Stimulated activated naive CD8-positive, alpha-beta T cell treated with anti-CD3 and anti-CD28 coated beads, Interleukin-15, Interleukin-2, amounts not matched to agents 100 U/mL and 50 U/mL, for 24 hours (primary cell): ENCODE measurements at places on chromosomes 7 and 10.

DNA sequence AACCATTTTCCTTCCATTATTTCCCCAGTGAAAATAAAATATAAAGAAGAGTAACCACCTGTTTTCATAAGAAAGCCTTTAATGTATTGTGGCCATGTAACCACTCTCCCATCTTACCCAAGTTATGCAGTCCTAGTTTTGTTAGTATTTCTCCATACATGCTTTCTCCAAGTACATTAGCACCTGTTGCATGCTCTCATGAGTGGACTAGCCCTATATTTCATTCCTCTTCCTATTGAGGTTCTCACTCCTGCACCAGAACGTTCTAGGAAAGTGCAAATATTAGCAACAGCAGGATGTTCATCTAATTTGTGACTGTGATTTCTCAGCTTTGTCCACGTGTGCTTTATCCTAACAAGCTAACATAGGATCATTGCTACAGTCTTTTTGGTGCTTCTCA, 155.1 kb upstream of the NPVF start:
- no peak for DNase-seq

GRCh38 chr7:116932566-116932965, 20.7 kb upstream of the ST7 start:
- DNase-seq = no peak

GRCh38 chr10:76358743-76359395, 927.4 kb downstream of the LRMDA start:
- DNase-seq = no peak

GRCh38 chr7:138602451-138602850, 98.7 kb downstream of the SVOPL start:
- no peak for DNase-seq

GRCh38 chr10:2980116-2980515, 87.2 kb upstream of the PFKP start:
- no peak for DNase-seq

- DNase-seq = no peak
Measured at GRCh38 chr7:75578081-75578480, 86.0 kb downstream of the SPDYE5 start.

DNA sequence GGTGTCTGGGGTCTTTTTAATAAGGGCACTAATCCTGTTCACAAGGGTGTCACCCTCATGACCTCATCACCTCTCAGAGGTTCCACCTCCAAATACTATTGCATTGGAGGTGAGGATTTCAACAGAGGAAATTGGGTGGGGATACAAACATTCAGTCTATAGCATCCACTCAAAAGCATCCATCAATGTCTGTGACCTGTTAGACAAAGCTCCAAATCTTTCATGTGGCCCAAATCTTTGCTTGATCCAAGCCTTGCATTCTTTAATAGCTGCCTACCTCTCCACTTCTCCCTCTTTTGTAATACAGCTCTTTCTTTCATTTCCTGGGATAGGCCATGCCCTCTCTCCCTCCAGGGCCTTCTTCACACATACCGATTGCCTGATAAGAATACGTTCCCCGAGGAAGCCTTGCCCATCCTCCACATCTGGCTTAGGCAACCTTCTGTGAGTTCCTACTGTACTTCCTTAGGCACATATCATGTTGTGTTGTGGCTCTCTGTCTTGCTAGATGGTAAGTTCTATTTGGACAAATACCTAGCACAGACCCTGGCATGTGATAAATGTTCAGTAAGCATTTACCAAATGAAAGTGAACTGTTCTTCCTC, 66.1 kb downstream of the CREM start:
- no peak for DNase-seq

DNA sequence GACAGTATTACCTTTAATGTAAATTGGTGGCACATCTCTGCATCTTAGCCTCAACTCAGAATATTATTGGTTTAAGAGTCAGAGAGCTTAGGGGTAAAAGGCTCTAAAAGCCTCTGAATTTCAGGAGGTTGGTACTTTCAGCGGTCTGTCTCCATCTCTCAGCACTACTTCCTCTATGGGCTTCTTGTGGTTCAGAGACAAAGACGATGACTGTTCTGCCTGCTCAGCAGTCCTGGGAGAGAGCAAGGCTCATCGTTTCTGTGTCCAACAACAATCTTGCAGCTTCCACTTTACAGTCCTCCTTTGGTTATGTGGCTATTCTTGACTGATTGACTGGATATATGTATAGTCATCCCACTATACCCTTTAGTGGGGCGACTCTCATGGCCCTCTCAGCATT, 394.7 kb downstream of the AUTS2 start:
- DNase-seq = no peak

DNA sequence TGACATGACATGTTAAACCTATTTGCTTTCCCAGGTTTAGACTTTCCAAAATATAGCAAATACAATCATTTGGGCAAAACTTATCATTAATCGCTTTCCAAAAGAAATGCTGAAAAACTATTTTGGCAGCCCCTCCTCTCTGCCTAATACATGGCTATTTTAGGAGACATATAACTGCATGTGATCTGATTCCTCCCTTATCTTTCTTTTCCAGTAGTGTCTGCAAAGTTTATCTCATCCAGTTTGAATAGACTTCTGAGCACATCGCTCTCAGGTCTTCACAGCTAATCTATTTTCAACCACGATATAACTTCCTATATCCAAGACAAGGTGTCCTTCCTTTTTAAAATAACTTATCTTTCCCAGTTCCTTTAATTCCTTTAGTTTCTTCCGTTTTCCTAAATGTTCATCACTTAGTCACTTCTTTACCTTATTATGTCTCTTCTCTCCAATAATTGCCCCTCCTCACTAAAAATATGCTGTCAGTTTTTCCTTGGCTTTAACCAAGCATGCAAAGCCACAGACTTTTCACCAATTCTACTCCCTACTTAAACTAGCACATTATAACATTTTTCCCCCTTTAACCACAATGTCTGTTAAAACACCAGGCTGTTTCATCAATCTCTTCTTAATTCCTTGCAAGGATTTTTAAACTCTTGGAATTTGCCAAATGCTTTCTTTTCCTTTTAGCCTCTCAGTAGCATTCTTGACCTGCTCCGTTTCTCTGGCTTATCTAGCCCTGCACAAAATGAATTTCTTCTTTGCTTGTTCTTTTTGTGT, 24.4 kb downstream of the GNG11 start:
- DNase-seq = no peak

GRCh38 chr7:95407751-95408150, 11.6 kb upstream of the PON3 start:
- no peak for DNase-seq

- DNase-seq = no peak
Measured at GRCh38 chr10:71053169-71053895, 159.0 kb upstream of the UNC5B start.

DNA sequence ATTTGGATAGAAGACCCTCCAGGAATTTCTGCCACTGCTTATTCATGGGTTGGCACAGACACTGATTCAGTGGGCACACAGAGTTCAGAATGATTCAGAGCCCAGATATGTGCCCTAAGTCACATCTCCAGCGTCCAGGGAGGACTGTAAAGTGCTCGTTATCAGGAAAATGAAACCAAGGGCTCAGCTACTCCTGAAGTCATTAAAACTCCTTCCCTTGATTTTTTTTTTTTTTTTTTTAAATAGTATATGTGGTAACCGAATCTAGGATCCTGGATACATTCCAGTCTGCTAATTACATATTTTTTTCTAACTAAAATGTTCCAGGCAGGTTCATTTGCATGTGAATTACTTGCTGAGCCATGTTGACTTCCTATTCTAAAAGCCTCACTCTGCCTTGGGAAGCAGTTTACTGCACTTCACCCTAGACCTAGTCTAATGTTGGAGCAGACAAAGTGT, 34.7 kb downstream of the MET start:
- DNase-seq = no peak

GRCh38 chr7:114405427-114405826, 9.2 kb upstream of the FOXP2 start:
- no peak for DNase-seq
